Left hindlimb (tissue), 1 donor: ENCODE measurements at places on chromosomes 3 and 15.

DNA sequence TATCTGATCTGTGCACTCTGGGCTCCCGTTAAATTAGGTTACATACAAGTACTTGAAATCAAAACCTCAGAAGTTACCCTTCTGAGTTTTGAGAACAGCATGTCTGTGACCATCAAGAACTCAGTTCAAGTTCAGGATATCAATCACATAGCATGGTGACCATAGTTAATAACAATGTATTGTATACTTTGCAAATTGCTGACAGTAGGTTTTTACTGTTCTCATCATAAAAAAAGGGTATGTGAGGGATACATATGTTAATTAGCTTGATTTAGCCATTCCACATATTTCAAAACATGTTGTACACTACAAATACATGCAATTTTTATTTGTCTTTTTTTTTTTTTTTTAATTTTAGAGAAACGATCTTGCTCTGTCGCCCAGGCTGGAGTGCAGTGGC is 25.5 kb downstream of the TMEM40 start:
- no peak for DNase-seq

DNA sequence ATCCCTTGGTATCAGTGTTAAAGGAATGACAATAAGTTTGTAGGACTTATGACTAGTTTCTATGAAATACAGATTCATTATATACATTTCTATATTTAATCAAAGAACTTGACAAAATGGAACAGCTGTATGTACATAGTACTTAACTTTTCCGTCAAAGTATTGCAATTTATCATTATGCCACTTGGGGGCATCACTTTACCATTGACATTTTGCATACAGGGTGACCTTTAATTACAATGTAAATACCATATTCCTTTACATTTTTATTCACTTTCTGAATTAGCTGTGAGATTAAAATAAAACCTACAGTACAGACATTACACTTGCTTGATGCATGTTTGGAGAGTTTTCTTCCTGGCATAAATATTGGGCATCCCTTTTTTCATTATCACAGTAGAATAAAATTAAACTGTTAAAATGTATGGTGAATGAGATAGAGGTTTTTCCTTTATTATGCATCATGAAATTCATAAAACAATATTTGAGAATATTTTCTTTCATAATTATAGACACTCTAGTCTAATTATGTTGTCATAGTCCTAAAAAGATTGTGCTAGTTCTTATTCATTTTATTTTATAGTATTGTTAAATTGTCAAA is 6.9 kb downstream of the NEK11 start:
- no peak for DNase-seq

- DNase-seq, result no peak
Observed at GRCh38 chr15:69940441-69941300, 157.0 kb downstream of the TLE3 start.

- no peak for DNase-seq
Observed at GRCh38 chr3:140128631-140129030, 193.6 kb downstream of the CLSTN2 start.

DNA sequence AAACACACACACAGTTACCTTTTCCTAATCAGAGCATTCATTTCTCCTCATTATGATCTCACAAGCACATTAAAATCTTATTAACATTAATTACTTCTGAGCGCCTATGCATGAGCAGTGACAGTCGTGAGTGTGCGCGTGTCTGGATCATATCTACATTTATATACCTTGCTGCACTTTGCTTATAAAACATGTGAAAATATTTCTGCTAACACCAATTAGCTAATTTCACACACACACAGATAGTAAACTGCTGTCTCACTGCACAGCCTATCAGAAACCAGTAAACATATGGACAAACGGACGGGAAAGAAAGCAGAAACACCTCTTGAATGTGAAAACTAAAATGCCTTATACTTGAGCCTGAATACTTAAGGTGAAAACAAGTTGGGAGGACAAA is 64.8 kb downstream of the ZBTB20 start:
- no peak for DNase-seq
